NCI-H226 (cell line): ENCODE measurements at places on chromosomes 13 and 19.

DNA sequence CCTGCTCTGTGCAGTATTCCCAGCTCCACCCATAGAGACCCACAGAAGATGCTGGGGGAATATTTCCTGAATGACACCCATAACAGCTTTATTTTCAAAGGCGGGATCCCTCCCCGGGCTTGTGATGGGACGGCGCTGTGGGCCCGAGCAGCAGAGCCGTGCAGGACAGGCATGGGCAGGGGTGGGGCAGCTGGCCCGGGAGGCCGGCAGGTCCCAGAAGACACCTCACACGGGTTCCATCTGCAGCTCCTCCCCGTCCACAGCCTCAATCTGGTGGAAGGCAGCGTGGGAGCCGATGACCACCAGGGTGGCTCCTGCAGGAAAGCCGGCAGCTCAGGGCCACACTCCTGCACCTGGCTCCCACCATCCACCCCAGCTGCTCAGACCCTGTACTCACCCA lies 2.5 kb downstream of the RABAC1 start:
- no peak for DNase-seq

- DNase-seq = no peak
These were observed 125.7 kb downstream of the MYO16 start for GRCh38 chr13:108755083-108755482.

- DNase-seq = no peak
These were observed 10.2 kb upstream of the FUT2 start for GRCh38 chr19:48685583-48685982.

GRCh38 chr19:23771761-23772674 lies 13.3 kb upstream of the ZNF681 start:
- no peak for DNase-seq

GRCh38 chr13:28094306-28094705 lies 6.1 kb downstream of the FLT3 start:
- no peak for DNase-seq

DNA sequence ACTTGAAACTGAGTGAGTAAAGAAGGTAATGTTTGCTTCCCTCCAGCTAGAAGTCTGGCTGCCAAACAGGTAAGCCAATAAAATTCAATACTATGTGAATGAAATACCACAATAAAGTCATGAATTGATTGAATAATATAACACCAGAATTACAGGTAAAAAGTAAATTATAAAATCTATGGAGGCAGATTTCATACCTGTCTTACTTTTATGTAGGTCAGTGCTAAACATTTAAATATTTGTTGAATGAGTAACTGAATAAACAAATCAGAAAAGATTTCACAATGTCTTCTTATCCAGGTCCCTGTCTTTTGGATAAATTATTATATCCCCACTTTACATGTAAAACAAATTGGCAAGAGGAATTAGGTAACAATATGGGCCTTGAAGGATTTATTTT lies 62.7 kb downstream of the MICU2 start:
- no peak for DNase-seq

GRCh38 chr13:100790405-100790804 lies 115.8 kb upstream of the TMTC4 start:
- no peak for DNase-seq

- no peak for DNase-seq
These were observed 170.0 kb upstream of the SLC10A2 start for GRCh38 chr13:103236213-103236612.

DNA sequence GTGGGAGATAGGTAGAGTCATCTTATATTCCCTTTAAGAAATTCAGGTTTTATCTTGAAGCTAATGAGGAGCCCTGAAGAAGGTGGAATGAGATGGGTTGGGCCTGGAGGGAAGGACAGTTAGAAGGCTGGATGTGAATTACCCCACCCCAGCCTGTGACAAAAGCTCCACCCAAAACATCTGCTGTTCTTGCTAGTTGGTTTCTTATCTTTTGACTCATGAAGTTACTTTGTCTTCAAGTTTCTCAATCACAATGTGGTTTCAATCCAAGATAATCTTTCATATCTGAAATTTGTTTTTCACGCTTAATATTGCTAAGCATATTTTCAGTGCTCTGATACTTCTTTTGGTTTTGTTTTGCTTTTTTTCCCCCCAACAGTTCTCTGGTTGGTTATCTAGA lies 38.3 kb upstream of the HMGB1 start:
- peak; percentile 49 for DNase-seq

DNA sequence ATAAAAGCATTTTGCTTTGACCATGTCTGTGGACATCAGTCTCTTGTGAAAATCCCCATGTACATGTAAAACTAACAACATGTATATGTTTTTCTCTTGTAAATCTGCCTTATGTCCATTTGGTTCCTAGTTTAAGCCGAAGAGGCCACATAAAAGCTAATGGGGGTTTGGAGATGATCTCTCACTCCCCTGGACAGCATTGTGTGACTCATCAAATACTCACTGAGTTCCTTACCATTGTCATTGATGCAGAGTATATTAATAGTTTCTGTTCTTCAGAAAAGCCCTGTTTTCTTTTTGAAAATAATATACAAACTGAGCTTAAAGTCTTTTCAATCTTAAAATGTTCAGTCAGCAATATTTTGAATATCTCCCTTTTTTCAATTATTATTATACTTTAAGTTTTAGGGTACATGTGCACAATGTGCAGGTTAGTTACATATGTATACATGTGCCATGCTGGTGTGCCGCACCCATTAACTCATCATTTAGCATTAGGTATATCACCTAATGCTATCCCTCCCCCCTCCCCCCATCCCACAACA lies 536.7 kb upstream of the HTR2A start:
- no peak for DNase-seq

DNA sequence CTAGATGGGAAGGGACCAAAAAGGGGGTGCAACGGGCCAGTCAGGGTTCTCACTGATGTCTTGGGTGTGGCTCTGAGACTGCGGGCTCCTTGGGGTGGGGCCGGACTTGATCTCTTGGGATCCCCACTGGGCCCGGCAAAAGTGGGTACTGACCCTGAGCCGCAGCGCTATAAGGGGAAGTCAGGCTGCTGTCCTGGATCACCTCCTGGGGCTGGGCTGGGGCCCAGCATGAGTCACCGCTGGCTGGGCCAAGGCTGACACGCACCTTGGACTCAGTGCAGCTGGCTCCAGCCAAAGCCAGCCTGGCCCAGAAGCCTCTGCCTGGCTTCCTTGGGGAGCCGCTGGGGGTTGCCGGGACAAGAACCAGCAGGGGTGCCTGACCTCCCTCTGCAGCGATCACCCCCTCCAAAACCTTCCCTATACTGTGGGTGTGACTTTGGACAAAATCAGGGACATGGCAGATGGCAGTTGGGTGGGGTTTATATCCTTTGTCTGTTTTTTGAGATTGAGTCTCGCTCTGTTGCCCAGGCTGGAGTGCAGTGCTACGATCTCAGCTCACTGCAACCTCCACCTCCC lies 617 bp upstream of the IQCN start:
- DNase-seq = peak; percentile 85

DNA sequence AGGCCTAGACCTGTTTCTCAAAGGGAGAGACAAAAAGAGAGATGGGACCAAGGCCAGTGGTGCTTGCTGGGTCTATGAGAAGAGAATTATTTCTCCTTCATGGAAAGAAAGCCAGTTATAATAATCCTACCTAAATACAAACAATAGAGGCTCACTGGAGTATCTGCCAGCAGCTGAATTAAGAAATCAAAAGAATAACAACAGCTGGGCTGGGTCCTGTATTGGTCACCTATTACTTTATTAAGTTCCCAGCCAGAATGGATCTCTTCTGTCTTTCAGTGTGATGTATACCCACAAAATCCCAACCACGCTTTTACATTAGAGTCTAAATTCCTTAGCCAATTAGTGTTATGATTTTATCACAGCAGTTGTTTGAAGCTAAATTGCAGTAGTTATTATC lies 297.8 kb upstream of the DACH1 start:
- no peak for DNase-seq

DNA sequence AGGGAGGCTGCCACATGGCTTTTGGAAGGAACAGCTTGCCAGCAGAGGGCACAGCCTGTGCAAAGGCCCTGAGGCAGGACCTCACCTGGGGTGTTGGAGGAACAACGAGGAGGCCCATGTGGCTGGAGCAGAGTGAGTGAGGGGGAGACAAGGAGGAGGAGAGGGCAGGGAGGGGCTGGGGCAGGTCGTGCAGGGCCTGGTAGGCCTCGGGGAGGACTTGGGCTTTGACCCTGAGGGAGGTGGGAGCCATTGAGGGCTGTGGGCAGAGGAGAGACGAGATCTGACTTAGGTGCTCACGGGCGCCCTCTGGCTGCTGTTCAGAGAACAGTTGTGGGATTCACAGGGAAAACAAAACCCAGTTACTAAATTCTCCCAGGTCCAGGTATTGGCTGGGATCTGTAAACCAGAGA lies 25.2 kb downstream of the ZNRF4 start:
- no peak for DNase-seq

GRCh38 chr19:49672131-49672919 lies 4.7 kb upstream of the PRMT1 start:
- DNase-seq = no peak

DNA sequence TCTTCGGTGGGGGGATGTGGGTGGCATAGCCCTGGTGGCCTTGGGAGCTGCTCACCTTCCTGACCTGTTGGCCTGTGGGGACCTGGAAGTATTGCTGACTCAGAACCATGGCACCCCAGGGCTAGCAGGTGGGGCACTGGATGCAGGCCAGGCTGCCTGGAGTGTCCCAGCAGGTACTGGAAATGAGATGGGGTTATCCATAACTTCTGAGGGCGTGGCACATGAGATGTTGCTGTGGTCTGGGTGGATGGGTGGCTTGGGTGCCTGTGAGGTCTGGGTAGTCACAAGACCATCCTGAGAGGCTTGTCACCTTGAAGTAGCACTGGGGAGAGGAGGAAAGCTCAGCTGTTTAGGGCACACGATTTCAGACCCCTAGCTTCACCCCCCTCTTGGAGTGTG lies 636 bp upstream of the RNF225 start:
- no peak for DNase-seq

GRCh38 chr13:50450279-50450678 lies 393.2 kb downstream of the DLEU7 start:
- DNase-seq = no peak

DNA sequence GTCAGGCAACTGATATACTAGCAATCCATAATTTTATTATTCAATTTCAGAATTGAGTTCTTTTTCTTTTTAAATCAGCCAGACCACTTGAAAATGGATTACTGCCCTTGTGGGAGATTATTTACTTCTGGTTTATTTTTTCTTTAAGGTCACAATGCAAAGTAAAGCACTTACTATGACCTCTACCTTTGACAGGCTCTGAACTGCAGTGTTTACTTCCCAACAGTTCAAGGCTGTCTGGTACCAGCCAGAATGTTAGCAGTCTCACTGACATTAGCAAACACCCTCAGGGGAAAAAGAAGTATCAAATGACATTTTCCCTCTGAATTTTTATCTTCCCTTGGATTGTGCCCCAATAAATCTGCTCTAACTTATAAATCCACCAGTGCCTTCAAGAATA lies 57.5 kb downstream of the RAP2A start:
- no peak for DNase-seq

DNA sequence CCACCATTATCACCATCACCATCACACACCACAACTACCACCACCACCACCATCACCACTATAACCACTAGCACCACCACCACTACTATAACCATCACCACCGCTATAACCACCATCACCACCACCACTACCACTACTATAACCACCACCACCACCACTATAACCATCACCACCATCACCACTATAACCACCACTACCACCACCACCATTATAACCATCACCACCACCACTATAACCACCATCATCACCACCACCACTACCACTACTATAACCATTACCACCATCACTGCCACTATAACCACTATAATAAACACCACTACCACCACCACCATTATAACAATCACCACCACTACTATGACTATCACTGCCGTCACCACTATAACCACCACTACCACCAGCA lies 173.2 kb downstream of the DCLK1 start:
- DNase-seq = no peak

GRCh38 chr19:46042252-46042883 lies 1.6 kb upstream of the IGFL4 start:
- DNase-seq = no peak

GRCh38 chr13:90726375-90726774 lies 621.1 kb upstream of the MIR17HG start:
- DNase-seq = no peak

DNA sequence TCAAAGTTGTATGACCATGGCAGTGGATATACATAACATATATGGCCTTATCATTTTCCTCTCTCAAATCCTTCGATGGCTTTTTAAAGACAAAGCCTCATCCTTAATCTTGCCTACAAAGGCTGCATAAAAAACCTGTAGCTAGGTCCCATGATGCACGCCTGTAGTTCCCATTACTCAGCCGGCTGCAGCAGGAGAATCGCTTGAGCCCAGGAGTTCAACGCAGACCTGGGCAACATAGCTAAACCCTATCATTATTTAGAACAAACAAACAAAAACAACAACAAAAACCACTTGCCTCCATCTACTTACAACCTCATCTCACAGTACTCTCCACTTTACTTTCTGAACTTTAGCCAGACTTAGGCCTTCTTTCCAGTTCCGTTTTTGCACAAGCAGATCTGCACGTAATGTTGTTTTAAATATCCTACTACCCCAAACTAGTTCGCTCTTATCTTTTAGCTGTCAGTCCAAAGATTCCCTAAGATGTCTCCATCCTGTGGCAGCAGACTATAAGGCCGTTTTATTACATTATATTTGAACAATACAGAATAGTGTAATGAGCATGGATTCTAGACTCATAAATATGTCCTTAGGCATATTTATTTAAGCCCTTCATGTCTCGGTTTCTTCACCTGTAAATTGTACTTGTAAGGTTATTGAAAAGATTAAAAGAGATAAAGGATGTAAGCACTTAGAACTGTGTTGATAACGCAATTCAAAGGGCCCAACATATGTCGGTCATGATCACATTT lies 969 bp upstream of the POMP start:
- DNase-seq = no peak

DNA sequence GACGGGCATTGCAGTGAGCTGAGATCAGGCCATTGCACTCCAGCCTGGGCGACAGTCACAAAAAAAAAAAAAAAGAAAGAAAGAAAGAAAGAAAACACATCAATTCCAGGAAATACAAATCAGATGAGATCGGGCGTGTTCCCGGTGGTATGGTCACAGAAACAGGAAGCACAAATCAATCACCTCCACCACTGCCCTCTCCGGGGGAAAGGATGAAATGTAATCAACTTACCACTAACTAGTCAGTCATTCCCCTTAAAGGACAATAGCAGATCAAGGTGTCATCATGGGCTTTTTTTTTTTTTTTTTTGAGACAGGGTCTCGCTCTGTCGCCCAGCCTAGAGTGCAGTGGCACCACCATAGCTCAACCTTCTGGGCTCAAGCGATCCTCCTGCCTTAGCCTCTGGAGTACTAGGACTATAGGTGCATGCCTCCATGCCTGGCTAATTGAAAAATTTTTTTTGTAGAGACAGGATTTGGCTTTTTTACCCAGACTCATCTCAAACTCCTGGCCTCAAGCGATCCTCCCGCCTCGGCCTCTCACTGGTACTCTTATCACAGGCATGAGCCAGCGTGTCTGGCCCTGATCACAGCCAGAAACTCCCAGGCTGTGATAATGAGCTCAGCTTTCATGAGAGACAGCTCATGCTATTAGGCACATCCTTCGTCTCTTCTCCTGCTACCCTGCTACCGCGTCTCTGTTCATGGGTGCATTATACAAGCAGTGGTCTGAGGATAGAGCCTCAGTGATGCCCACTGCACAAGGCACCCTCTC lies 6.8 kb upstream of the DPRX start:
- no peak for DNase-seq
